ENCODE measurements at places on chromosomes 4 and X.

DNA sequence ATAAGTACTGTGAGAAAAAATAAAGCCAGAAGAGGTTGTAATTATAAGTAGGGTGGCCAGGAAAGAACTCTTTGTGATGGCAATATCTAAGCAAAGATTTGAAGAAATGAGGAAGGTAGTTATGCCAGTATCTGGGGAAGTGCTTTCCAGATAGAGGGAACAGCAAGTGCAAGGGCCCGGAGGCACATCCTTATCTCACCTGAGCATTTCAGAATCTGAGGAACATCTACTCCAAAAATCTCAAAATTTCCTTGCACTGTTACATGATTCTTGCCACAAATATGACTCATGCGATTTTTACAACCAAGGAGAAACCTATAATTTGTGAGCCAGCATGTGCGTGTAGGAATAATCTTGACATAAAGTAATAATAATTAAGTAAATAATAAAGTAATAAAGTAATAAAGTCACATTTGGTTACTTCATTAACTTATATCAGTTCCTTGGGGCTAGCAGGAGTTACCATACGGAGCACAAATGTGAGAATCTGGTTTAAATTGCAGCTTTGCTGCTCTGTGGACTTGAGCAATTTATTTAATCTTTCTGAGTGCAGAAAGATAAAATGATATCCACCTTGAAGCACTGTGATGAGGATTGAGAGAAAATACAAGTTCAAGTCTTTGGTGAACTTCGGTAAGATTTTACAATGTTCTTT is 105.1 kb upstream of the SLC34A2 start:
- no peak for DNase-seq

DNA sequence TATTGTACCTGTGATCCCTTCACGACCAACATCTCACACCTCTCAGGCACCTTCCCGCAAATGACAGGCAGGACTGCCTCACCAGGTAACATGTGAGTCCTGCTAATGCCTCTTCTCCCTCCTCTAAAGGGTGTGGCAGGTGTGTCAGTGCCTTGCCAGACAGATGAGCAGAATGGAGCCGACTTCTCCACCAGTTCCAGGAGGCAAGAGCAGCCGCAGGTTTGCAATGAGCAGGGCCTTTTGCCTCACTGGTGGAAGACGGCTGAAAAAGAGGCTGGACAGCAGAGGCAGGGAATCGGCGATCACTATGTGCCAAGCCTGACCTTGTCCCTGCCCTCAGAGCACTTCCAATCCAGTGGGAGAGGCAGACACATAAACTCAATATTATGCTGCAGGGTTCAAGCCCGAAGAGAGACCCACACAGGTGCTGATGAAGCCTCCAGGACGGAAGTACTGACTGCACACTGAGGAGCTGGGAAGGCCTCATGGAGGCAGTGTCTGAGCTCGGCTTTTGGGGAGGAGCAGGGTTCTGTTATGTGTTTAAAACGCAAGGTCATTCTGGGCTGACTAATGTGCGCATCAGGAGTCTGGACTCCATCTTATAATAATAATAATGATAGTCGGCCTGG is 57.9 kb downstream of the C4orf50 start:
- DNase-seq, result no peak

GRCh38 chr4:79385641-79386040 is 22.4 kb downstream of the GK2 start:
- DNase-seq, result no peak

GRCh38 chrX:15014281-15014680 is 141.1 kb downstream of the MOSPD2 start:
- DNase-seq, result peak; percentile 9

DNA sequence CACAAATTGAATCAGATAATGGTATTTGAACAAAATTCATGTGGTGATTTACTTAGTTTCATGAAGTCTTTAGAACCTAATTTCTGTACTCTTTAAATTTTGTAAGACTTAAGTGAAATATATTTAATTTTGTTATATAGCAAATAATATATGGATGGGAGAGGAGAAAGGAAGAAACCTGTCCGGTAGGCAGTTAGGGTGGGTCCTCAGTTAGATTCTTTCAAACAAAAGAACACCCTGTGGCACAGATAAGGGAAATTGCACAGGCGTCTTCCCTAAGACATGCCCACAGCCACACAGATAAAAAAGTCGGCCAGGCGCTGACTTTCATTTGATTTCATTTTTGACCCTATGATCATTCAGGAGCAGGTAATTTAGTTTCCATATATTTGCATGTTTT is 25.1 kb upstream of the CTSO start:
- no peak for DNase-seq

GRCh38 chr4:122776916-122777315 is 44.4 kb downstream of the BBS12 start:
- no peak for DNase-seq

- DNase-seq, result peak; percentile 5
These were observed 548 bp downstream of the TLR1 start for GRCh38 chr4:38803833-38804653.

DNA sequence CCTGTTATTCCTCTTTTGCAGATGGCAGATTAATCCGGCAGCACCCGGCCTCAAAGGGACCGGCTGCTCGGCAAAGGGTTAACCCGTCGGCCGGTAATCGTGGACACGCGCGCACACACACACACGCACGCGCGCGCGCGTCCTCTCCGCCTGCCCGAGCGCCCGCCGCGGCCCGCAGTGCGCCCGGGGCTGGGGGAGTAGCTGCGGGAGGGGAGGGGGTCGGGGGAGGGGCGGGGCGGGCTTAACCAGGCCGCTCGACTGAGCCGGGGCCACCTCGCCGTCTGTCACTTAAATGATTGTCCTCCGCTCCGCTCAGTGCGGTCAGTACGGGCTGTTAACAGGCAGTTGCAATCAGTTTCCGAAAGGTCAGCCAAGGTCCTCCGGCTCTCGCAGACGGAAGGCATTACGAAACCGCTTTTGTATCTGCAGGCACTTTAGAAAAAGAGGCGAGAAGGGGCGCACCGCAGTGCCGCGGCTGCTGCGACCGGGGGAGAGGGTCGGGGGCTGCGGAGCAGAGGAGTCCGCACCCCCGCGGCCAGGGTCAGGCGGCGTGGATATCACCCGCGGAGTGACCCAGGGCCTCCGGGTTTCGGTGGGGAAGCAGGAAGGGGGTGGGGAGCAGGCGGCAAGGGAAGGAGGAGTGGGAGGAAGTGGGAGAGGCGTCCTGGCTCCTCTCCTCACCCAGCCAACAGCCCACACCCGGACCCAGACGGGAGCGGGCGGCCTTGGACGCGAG is 57.3 kb upstream of the BCOR start:
- DNase-seq, result no peak

- no peak for DNase-seq
These were observed 102.5 kb downstream of the AMMECR1 start for GRCh38 chrX:110215411-110215810.

GRCh38 chrX:153628665-153629064 is 18.3 kb upstream of the DUSP9 start:
- DNase-seq, result no peak

DNA sequence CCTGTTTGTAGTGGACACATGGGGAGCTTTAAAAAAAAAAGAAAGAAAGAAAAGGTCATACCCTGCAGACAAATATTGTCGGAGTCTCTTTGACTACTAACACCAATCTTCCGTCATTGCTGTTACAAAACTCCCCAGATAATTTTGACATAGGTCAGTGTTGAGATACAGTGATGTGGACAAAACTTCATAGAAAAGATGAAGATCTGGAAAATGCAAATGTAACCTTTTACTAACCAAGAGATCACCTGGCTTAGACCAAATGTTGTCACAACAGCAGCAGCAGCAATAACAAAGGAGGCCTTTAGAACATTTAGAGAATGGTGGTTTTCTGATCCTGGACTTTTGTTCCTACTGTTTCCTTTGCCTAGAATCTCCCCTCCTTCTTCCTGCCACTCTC is 8.1 kb upstream of the COMMD8 start:
- DNase-seq, result no peak

DNA sequence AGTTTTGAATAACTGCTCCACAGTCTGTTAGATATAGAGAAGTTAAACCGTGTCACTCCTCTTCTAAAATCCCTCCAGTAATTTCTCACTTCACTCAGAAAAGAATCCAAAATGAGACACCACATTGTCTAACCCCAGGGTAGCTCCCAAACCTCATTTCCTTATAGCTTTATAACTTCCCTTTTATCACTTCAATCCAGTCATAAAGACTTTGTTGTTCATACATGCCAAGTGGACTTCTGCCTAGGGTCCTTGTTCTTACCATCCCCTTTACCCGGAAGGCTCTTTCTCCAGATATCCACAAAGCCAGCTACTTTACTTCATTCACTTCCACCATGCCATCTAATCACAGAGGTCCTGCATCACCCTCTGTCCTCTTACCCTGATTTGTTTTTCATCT is 156.2 kb downstream of the GABRB1 start:
- DNase-seq, result no peak

DNA sequence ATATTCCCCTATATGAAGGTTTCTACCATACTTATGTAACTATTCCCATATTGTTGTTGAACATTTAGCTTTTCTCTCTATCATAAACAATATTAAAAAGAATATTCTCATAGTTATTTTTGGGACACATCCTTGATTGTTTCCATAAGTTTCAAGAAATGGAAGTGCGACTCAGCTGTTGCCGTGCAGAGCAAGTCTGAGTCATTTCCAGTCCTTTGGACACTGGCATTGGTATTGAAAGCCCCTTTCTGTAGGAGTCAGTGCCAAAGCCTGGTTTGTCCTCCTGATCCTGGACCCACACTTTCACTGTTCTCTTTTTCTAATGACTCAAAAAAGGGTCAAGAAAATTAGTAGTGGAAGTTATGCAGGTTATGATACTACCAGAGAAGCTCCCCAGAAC is 108.3 kb upstream of the DIAPH2 start:
- DNase-seq, result no peak

- no peak for DNase-seq
These were observed 36.7 kb downstream of the KLF8 start for GRCh38 chrX:56268888-56269287.

DNA sequence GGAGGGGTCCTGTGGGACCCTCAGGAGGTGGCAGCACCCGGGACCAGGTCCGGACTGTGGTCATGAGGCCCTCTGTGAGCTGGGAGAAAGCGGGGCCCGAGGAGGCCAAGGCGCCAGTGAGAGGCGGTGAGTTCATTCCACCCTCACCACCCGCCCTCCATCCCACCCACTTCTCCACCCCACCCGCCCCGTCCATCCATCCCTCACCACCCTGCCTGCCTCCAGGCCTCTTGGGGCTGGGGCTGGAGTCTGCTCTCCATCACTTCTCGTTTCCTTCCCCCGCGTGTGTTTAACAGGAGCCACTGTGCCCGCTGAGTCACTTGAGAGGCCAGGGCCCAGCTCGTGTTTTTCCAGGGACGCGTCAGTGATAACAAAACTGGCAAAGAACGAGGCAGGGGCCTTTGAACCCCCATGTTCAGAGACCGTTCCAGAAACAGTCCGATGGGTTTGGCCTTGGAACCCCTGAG is 6.2 kb downstream of the SH3TC1 start:
- no peak for DNase-seq

DNA sequence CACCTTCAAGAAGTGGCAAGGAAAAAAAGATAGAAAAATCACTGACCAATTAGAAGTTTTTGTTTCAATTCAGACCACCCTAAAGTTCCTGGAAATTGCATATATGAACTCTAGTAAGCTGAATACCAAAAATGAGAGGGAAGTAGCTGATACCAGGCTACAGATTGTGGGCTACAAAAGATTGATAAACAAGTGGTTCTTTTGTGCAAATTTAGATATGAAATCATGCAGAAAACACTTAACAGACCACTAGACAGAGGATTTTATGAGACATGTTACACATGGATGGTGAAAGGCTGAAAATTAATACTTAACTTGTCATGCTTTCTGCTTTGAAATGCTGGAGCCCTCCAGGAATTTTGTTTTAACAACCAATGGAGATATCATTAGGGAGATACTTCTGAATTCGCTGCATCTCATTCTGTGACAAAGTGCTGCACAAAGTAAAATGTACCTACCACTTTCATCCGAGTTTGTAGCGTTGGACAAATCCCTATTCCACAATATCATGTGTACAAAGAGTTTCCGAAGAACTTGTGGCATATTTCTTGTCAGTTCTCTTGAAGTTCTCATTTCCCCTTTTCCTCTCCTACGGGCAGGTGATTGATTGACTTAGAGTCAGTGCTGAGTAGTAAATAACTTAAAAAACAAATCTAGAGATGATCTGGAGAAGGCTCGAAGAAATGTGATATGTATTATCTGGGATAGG is 235.0 kb downstream of the PALLD start:
- no peak for DNase-seq

GRCh38 chr4:79788884-79789283 is 284.1 kb downstream of the ANTXR2 start:
- no peak for DNase-seq

DNA sequence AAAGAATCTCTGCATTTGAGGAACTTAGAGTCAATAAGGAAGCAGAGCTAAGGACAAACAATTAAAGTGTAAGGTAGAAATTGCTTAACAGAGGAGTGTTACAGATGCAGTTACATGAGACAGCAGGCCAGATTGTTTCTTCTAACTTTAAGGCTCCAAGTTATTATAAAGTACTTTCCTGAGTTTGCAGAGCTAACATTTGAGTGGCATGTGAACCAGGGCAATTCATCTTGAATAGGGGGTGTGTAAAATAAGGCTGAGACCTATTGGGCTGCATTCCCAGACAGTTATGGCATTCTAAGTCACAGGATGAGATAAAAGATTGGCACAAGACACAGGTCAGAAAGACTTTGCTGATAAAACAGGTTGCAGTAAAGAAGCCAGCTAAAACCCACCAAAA is 7.6 kb upstream of the LNX1 start:
- no peak for DNase-seq

DNA sequence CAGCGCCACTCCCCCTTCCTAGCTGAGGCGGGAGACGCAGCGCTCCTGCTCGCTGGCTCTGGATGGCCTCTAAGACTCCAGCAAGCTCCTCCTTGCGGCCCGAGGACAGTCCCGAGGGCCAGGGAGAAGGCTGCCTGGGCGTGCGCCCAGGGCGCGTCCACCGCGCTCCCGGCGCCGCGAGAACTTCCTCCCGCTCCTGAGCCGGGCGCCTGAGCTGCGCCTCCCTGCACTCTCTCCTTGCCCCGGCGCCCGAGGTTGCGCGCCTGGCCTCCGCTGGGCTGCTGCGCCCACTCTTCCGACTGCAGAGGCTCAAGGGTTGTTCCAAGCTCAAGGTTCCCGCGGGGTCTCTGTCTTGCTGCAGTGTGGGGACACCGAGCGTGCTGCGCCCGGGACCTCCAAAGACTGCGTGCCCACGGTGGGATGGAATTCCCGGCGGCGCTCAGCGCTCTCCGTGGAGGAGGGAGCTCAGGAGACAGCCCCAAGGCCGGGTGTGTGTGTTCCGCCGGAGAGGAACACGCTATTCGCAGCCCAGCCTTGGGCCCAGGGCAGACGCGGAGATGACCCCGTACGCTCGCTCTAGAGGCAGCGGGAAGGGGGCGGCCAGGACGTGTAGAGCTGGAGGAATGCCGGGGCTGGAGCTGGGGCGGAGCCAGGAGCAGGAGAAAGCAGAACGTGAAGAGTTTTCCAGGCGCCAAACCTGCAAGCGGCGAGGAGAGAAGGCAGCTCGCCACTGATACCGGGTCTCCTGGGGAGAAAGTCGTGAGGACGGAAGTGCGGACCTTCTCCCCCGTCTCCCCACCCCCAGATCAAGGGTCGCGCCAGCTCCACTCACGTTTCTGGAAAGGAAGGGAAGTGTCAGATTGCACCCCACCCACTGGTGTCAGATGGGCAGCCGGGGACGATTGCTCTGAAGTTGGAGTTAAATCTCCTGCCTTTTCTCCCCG is at the start of gene ARHGAP6:
Gene ARHGAP6 (minus strand): TSS at position 753 of the 944 bp plus-strand sequence. CDS start 1,092 bp downstream, outside the sequence.
- no peak for DNase-seq
